CD8-positive, alpha-beta T cell (primary cell): ENCODE measurements at places on chromosomes 4 and X.

DNA sequence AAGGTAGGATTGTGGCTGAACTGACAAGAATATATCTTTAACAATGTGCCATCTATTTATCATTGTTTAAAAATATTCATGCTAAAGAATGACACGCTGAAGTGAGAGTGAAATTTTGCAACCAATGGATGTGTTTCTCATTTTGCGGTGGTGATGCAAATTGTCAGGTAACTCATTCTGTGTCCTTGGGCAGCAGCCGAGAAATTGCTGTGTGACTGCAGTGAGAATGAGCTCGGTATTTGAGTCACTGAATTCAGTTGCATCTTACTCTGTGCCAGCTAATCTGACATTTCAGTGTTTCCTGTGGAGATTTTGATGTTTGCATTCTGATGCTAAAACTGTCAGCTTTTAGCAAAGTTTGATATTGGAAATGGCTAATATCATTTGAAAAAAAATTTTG lies 28.1 kb downstream of the MCUB start:
- peak; percentile 27 for DNase-seq

DNA sequence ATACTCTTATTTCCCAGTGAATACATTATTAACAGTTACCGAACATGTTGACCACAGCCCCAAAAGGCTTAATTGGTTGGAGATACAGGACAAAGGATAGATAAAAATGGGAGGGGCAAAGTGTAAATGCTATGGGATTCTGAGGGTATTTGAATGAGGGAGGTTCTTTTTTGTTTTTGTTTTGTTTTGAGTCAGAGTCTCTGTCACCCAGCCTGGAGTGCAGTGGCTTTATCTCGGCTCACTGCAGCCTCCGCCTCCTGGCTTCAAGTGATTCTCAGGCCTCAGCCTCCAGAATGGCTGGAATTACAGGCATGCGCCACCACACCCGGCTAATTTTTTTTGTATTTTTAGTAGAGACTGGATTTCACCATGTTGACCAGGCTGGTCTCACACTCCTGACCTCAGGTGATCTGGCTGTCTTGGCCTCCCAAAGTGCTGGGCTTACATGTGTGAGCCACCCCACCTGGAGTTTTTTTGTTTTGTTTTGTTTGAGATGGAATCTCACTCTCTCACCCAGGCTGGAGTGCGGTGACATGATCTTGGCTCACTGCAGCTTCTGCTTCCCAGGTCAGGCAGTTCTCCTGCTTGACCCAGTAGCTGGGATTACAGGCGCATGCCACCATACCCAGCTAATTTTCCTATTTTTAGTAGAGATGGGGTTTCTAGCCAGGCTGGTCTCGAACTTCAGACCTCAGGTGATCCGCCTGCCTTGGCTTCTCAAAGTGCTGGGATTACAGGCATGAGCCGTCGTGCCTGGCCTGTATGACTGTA lies 9.0 kb downstream of the UBE2K start:
- DNase-seq, result no peak

DNA sequence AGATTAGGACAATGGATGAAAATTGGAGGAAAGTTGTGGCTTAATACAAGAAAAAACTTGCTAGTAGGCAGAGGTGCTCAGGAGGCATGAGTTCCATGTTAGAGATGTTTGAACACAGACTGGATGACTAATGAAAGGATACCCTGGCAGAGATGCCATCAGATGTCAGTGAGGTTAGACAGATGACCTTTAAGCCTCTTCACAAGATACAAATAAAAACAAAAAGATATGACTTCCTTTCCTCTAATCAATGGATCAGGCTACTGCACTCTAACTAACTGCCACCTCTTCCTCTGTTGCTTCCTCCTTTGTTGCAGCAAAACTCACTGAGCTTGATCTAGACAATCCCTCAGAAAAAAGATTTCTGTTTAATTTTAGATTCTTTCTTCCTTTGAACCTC lies 14.7 kb downstream of the STAP1 start:
- DNase-seq, result no peak

DNA sequence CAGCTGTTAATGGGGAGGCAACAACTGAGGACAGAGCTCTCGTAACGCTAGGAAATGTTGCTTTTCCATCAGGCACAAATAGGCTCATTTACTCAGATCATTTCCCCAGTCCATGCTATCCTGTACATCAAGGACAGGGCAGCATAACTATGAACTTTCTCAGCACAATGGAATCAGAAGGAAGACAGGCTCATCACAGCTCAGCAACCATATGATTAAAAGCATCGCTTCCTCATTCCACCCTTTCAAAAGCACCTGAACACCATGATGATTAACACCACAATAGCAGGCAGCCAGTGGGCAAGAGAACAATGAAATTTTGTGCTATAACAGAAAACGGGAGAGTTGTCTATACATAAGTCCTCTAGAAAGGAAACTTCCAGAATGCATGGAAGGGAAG lies 297.8 kb downstream of the ZNF674 start:
- no peak for DNase-seq

DNA sequence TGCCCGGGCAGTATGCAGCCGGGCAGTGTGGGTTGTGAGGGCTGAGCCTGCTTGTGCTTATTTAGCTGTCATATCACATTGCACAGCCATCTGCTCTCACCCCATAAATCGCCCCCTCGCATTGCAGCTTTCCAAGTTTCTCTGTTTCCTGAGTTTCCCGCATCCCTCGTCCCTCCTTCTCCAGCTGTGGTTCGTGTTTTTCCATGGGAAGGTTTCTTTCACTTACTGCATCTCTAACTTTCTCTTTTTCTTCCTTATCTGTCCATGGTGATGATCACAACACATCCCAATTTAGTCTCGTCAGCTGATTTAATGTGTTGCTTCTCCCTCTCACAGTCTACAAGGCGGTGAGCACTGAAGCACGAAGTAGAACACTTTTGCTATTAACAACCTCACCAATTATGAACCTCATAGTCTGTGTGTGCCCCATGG lies 118.1 kb downstream of the ENPP6 start:
- no peak for DNase-seq

DNA sequence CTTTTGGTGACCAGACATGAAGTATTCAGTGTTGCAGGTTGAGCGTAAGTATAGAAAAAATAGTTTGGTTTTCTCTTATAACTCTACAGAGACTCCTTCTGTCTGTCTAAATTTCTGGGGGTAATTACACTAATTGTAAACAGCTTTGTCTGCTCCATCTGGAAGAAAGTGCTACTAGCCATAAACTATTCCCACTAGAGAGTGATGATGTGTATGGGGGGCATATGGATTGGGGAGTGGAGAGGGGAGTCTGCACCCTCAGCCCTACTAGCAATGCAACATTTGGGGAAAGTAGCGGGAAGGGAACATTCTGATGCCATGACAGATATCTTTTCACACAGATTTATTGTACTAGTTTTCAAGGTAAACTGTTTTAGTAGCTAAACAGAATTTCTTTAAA lies 549.7 kb downstream of the TRIML1 start:
- no peak for DNase-seq
